ENCODE measurements at places on chromosomes 4 and X.
A peak's percentile ranks its signal among the peaks of the same experiment; 100 is the strongest.

- DNase-seq, result no peak
Measured at GRCh38 chrX:141142946-141143345, 34.0 kb downstream of the LDOC1 start.

- no peak for DNase-seq
Measured at GRCh38 chrX:153952373-153953026, 8.1 kb upstream of the RENBP start.

DNA sequence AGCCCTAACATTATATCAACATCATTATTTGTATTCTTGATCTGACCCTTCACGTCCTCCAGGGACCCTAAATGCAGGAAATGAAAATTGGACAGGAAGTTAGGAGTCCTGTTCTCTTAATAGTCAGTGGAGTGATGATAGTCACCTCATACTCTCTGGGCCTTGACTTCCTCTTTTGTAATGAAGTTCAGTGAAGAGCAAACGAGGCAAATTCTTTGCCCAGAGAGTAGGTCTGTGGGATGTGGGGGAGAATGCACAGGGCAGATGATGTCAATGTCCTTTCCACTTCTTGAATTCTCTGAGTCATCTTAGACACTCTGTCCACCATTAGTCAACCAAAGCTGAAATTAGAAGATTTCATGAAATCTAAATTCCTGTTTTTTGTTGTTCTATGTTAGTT, 17.1 kb upstream of the GPRIN3 start:
- no peak for DNase-seq

DNA sequence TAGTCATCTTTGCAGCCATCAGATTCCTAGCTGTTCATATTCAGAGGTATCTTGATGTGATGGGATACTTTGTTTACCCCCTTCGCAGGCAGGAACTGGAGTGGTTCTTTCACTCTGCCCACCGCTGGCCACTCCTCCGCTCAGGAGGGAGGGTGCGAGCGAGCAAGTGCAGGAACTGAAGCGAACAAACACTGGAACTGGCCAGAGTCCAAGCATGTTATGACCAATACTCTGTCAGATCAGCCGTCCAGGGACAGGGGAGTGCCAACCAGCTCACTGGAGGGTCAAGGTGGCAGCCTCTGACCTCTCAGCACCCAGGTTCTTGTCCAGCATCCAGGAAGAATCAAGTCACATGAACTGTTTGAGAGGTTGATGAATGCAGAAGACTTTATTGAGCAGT, 18.0 kb upstream of the MANBA start:
- DNase-seq, result no peak

DNA sequence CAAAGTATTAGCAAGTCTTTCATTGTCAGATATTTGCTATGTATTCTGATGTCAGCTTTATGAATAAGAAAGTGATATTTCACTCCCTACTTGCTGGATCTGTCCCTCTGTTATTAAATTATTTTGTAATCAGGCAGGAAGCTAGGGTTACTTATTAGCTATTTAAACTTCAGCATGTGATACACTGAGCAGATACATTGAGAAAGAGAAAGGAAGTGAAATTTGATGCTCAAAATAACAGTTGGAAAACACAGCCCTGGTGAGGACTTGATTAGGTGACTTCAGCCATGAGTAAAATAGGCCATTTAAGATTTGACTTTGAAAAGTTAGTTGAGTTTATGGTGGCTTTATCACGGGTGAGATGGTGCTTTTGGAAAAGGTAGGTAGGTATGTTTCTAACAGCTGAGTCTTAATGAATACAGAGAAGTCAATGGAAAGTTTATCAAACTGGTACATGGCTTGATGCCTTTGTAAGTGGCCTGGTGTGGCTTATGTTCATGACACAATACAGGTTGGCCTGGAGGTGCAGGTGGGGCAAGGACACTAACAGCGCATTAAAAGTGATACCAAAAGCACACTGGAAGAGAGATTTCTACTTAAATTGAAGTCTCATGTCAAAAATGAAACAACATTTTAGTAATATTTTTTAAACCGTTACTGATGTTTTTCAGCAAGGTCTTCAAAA, 321.2 kb upstream of the SPOCK3 start:
- no peak for DNase-seq

- DNase-seq, result no peak
Measured at GRCh38 chr4:121692261-121692660, 4.5 kb downstream of the ANXA5 start.

- peak; percentile 80 for DNase-seq
Measured at GRCh38 chr4:183638436-183638835, 20.5 kb downstream of the RWDD4 start.

GRCh38 chr4:2469192-2469984, 482 bp downstream of the RNF4 start:
- DNase-seq, result peak; percentile 45

DNA sequence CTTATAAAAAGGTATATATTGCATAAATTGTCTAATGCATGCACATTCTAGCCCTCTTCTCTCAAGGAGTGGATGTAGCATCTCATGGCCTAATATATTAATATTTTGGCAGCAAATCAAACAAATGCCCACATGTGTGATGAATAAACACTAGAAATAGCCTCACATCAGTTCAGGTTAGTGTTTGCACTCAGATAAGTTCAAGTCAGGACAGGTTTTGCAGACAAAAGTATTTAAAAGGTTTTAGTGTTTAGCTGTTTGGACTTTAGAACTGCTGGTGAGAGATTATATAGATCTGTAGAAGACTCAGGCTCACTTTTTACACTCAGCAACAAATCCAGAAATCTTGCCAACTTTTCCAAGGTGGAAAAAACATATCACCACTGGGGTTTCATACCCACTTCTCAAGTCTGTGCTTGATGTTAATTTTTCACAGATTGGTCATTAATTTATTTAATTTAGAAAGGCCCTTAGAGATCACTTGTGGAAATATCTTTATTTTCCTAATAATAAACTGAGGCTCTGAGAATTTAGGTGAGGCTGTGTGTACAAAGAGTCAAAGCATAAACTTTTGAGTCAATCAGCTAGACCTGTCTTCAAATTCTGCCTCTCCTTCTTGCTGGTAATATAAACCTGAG, 362.6 kb downstream of the GASK1B start:
- no peak for DNase-seq

GRCh38 chr4:37446016-37446415, 201.5 kb downstream of the NWD2 start:
- DNase-seq, result no peak

DNA sequence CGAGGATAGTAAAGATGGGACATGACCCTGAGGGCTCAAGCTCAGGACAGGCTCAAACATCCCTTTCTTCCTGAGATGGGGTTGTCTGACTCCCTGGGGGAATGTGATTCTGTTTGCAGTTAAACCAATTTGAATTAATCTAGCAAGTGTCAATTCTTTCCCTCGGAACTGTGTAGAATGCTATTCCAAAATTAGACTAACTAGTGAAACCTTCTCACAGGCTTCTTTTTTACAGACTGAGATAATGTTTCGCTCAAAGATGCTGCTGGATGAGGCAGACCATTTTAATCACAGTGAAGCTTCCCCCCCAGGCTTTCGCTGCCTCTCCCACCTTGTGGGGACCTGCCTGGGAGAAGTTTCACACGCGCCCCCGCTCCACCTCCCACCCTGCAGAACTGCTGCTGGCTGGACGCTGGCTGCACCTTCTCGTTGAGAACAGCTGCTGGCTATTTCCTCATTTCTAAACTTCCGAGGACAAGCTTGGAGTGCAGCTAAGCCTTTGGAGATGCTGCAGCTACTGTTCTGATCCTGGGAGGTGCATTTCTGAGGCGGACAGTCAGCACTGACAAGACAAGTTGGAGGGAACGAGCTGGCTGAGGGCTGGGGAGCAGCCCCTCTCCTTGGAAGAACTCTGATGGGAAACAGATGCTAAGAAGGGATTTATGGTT, 297.8 kb downstream of the RAPGEF2 start:
- peak; percentile 53 for DNase-seq

- DNase-seq, result no peak
Measured at GRCh38 chr4:3676907-3677747, 89.1 kb upstream of the ADRA2C start.

DNA sequence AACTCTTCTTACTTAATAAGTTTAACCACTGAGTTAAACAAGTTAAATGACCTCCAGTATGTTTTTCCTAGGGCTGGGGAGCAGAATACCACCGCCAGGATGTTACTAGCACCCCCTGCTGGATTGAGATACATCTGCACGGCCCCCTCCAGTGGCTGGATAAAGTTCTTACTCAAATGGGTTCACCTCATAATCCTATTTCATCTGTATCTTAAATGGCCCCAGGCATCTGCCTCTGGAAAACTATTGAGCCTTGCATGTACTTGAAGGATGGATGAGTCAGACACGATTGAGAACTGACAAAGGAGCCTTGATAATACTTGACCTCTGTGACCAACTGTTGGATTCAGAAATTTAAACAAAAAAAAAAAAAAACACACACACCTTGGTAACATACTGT, 61.5 kb upstream of the MMAA start:
- DNase-seq, result peak; percentile 53

GRCh38 chr4:20528508-20528907, 171.8 kb upstream of the PACRGL start:
- peak; percentile 17 for DNase-seq

DNA sequence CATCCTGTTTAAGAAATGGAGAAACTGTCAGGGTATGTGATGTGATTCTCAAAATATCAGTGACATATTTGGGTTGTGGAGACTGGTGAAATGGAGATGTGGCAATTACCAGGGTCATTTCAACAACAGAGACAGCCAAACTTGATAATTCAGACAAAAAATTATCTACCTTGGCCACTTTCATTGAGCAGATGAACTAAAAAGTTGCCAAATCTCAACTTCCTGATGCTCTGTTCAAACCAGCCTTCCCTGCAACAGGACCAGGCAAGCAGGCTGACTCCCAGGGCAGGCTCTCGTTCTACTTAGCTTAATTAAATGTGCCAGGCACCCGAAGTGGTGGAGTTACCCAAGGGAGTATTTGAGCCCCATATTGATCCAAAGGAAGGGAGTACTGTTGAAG, 199.6 kb downstream of the AFF2 start:
- DNase-seq, result no peak

DNA sequence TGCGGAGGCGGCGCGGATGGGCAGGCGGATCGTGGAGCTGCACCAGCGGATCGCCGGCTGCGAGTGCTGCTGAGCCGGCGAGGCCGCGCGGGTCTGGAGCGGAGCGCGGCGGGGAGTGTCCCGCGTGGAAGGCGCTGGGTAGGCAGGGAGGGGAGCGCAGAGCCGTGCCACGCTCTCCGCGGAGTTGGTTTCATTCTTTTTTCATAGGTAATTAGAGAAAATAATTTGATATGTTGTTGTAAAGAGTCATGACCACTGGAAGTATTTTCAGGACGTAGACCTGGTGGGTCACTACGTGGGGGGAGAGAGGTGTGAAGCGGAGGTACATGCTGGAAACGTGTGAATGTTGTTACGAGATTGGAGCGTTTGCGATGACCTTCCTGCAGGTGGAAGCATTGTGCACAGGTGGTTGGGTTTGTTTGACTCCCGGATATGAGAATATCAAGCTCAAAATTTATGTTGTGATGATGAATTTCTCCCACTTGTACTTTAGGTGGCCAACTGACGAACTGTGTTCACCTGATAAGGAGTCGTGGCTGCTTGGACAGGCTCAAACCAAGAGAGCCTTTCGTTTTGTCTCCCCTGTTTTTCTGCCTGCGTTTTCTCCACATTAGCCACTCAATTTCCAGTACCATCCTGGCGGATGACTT, 19.1 kb upstream of the S100P start:
- peak; percentile 23 for DNase-seq

- DNase-seq, result no peak
Measured at GRCh38 chrX:9532349-9532748, 67.5 kb downstream of the TBL1X start.

- DNase-seq, result no peak
Measured at GRCh38 chr4:7865533-7865932, 74.1 kb downstream of the AFAP1 start.

DNA sequence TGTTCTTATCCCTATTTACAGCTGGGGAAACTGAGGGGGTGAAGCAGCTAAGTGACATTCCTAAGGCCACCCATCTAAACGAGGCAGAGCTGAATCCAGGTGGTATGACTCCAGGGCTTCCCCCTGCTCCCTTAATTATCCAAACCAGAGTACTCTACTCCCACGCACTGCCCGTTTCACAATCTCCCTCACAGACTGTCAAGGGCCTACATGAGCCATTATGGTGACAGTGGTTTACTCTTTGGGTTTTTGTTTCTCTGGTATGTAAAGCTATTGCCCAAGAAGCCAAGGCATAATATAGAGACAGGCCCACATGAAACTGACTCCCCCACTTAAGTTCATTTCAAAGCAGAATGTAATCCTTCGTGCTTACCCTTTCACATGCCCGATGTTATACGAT, 95.1 kb downstream of the NHS start:
- DNase-seq, result no peak

- peak; percentile 54 for DNase-seq
Measured at GRCh38 chr4:88006956-88007303, 505 bp upstream of the PKD2 start.

DNA sequence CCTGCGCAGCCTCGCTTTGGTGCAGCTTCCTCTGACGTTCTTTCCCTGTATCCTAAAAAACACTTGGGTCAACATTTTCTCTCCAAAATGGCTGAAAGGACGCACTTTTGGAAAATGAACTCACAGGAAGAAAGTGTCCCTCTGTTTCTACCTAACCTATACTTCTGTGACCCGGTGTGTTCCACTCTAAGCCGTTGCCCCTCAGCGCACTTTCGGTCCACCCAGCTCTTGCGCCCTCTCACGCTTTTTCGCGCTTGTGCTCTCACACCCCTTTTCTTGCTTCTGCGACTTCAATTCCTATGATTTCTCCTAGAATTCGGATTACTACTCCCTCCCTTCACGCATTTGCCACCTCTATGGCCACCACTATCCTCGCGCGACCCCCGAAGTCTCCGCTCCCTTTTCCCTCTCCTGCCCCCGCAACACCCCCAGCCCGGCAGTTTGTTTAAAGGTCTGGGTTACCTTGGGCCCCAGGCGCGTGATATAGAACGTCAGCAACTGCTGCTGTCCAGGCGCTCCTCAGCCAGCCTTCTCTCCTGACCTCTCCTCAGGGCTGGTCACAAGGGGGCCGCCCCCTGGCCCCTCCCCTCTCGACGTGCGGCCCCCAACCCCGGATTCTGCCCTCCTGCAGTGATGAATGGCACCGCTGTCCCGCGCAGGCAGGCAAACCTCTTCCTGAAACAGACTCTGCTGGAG, at the start of gene USP51:
Gene USP51 (minus strand): TSS at position 535 of the 696 bp plus-strand sequence. CDS start 909 bp downstream, outside the sequence.
- peak; percentile 0 for DNase-seq

Data from EL (cell line).